ENCODE measurements at places on chromosomes 5 and 9.

DNA sequence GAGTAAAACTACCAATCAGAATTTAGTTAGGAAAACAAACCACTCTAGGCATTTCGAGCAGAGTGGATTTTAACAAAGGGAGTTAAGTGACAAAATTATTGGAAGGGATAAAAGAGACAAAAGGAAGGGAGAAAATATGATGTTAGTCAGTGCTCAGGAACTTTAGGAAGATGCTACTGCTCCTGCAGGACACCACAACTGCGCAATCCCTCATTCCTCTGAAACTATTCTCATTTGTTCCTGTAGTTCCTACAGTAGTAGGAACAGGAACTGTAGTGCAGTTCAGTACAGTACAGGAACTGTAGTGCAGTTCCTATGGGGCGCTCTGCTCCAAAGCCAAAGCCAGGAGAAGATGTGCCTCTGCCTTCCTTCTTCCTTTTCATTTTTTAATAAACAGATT, 29.9 kb upstream of the MEGF10 start:
- DNase-seq, result no peak

- DNase-seq, result no peak
Measured at GRCh38 chr5:57539281-57539701, 56.7 kb upstream of the ACTBL2 start.

DNA sequence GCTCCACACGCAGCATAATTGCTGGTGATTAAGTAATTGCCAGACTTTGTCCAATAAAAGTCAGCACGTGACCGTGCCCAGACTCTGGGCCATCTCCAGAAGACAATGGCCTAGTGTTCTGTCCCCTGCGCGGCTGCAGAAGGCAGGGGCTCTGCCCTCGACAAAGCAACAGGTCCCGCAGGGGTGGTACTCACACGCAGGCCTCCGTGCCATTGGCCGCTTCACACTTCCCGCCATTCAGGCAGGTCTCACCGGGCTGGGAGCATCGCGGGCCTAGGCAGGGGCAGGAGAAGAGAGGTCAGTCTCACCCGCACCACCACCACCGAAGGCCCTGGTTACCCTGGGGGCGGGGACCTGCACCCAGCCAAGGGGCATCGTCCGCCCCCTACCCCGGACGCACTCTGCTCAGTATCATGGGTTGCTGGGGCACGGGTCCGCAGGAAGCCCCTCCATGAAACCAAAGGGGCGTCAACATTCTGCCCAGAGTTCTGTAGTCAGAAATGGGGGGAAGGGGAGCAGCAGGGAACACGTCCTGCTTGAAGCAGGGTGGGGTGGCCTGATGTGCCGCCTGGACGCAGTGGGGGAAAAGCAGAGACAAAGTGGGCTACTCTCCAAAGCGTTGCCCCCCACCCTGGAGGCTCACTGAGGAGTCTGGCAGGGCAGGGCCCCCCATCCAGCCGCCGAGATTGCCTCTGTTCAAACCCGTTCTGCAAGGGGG, 1.9 kb downstream of the NOTCH1 start:
- DNase-seq, result no peak

DNA sequence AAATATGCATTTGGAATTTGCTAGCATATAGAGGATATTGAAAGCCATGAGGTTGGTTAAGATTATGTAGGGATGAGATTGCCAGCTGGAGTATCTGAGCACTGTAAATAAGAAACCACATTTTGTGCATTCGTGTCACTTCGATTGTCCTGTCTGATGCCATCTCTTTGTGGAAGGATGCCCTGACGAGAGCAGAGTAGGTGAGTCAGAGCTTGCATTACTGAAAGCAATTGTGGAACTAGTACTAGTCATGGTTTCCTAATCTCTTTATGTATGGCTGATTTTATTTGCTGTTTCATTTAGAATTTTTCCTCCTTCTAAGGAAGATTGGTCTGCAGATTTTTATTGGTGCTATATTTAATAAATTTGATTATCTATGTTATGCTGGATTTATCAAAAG, 14.5 kb upstream of the TAS2R1 start:
- DNase-seq, result no peak

DNA sequence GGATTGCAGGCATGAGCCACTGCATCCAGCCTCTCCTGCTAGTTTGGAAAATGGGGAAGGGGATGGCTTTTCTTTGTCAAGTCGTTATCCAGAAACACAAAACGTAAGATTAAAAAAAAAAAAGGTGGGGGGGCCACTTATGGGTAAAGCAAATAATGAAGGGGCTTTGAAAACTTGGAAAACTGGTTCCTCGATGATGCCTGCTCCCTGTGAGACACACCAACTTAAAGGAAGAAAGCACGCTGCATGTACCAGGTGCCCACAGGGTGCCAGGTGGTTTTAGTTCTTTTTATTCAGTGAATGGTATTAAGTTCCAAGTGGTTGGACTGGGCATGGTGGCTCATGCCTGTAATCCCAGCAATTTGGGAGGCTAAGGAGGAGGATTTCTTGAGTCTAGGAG, 170.1 kb downstream of the GOLPH3 start:
- no peak for DNase-seq

All from activated effector memory CD4-positive, alpha-beta T cell treated with Interleukin-2 at 50 U/mL for 16 hours (primary cell).